ENCODE measurements at places on chromosomes 5 and 9.

GRCh38 chr9:71936066-71936465, 24.6 kb downstream of the C9orf85 start:
- no peak for DNase-seq

DNA sequence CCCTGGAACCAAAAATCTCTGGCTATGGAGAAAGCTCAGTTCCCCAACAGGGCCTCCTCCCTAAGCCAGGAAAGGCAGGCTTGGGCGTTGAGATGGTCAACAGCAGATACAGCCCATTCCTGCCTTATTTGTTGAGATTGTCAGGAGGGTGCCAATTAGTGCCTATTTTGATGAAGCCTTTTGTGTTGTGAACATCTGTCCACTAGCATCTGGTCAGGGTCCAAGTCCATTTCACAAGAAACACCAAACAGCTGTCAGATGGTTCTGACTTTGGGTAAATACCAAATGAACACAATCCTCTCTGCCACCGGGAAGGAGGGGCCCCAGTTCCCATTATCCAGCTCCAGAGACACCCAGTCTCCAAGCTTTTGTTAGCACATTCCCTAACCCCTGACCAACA, 19.9 kb downstream of the SEMA6A start:
- no peak for DNase-seq

GRCh38 chr9:135701959-135702721, at the start of gene KCNT1:
KCNT1 (plus strand) TSS chr9:135702185; CDS start chr9:135702259, 74 bp downstream.
- DNase-seq = no peak

- no peak for DNase-seq
Measured at GRCh38 chr5:16929831-16930230, 6.3 kb downstream of the MYO10 start.

DNA sequence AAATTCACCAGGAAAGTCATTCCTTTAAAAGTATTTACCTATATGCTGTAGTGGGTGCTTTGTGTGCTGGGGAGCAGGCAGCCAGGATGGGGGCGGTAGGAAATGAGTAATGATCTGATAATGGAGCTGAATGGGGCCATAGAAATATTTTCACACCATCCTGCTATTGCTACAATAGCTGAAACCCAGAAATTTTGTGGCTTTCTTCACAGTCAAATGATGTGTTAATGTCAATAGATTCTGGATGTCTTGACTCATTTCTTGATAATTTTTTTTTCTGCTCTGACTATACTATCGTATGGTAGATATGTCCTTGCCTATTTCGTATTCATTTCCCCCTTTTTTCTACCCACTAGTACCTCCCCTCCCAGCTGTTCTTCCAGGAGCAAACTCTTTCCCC, 59.5 kb downstream of the RORB start:
- no peak for DNase-seq

- DNase-seq = no peak
Measured at GRCh38 chr5:140570488-140570887, 5.9 kb downstream of the SLC35A4 start.

- peak; percentile 42 for DNase-seq
Measured at GRCh38 chr9:113585085-113585442, 121.5 kb downstream of the RGS3 start.

DNA sequence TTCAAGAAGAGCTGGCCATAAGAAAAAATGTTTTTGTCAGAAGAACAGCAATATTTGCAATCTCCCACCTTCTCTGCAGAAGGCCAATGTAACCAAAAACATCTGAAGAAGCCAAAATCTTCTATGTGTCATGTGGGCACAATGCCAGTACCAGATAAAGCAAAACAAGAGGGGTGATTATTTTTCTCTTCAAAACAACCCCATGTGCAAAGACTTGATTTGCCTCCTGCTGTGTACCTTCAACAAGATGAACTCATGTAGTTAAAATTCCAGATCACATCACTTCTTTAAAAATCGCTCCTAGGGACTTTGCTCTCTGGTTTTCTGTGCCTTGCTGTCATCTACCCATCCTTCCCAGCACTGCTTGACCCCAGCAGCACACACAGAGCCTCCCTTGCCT, 134.0 kb upstream of the MAP3K1 start:
- DNase-seq = no peak

DNA sequence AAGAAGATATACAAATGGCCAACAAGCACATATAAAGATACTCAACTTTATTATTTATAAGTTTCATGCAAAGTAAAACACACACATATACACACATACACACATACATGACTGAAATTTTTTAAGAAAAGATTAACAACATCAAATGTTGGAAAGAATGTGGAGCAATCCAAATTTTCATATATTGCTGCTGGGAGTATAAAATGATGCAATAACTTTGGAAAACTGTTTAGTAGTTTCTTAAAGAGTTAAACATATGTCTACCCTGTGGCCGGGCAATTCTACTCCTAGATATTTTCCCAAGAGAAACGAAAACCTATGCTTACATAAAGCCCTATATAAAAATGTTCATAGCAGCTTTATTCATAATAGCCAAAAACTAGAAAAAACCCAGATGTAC, 99.8 kb upstream of the NR4A3 start:
- no peak for DNase-seq

DNA sequence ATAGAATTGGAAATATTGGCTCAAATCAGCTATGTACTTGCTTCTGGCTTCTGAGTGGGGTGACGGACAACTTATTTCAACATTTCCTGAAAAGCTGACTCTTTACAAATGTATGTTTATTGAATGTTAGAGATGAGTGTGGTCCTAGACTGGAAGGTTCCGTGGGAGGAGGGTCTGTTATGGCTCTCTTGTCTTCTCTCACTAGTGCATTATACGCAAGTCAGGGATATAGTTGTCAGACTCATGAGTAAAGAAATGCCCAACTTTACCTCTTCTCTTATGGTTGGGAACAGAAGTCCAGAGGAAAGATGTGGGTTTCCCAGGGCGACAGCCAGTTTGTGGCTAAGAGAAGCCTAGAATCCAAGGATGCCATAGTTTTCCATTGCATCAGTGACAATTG, 839.3 kb upstream of the WWC1 start:
- no peak for DNase-seq

DNA sequence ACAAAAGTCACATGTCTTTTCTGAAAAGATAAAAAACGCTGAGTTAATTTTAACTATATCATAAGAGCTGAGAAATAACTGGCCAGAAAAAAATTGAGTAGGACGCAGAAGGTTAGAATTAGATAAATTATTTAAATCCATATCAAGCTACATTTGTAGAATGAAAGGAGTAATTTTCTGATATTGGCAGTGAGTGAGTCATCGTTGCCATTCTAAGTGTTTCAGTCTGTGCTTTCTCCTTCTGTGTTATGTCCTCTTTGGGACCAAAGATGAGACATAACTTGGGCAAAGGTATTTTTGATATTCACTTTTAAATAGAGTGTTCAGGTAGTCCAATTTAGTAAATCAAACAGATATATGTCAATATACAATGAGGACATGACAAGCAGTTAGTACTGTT, 34.4 kb upstream of the KCNN2 start:
- no peak for DNase-seq

- no peak for DNase-seq
Measured at GRCh38 chr5:171659896-171660295, 125.7 kb upstream of the SMIM23 start.

GRCh38 chr9:106283769-106284168, 579.2 kb upstream of the ZNF462 start:
- DNase-seq = no peak

- DNase-seq = peak; percentile 65
Measured at GRCh38 chr5:99060306-99061261, 131.8 kb upstream of the CHD1 start.

- DNase-seq = peak; percentile 49
Measured at GRCh38 chr5:73792687-73793320, 166.8 kb downstream of the ARHGEF28 start.

DNA sequence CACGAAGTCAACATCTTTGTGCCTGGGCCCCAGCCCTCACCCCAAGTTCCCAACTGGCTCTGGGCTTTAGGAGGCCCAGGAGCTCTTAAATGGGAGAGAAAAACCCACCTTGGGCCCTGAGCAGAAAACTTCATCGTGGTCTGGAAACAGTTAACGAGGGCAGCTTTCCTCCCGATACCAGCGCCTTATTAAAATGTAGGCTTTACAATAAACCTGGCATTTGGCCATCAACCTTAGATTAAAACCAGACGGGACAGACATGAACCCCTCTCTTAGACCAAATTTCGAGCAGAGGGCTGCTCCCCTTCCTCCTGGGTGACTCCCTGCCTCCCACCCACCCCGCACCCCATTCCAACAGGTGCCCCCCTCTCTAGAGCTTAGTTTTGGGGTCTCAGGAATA, 39.4 kb downstream of the PRRX2 start:
- no peak for DNase-seq

GRCh38 chr9:99978221-99978620, 71.8 kb downstream of the STX17 start:
- DNase-seq = no peak

GRCh38 chr5:44358421-44358820, 30.8 kb downstream of the FGF10 start:
- DNase-seq = no peak

GRCh38 chr9:70566751-70567150, 152.3 kb upstream of the KLF9 start:
- no peak for DNase-seq

- no peak for DNase-seq
Measured at GRCh38 chr5:132095424-132095972, 21.9 kb downstream of the CSF2 start.

- DNase-seq = no peak
Measured at GRCh38 chr5:14366763-14367162, 214.8 kb upstream of the OTULINL start.

DNA sequence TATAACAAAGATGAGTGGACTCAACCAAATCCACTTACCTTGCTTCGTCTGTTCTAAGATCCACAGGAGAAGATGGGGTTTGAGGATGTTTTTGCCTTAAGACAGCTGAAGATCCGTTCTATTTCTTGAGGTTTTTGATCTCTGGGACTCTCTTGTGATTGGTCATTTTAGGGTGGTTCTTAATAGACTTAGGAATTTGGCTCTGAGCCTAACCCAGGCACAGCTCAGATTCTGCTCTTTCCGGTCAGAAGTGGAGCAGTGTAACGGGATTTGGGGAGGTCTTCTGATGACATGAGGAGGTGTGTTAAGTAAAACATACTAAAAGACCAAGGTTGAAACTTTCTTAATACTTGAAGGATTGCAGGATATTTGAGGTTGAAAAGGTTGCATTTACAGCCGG, 166.9 kb downstream of the DMRT2 start:
- DNase-seq = no peak

GRCh38 chr9:35903049-35903448, 3.0 kb upstream of the HRCT1 start:
- peak; percentile 40 for DNase-seq

- DNase-seq = no peak
Measured at GRCh38 chr5:80540691-80541090, 29.4 kb downstream of the ANKRD34B start.

Data from MV-4-11 (cell line).